Inflammatory macrophage treated with lipopolysaccharide for 4 hours (primary cell): ENCODE measurements at places on chromosomes 2 and 18.

- DNase-seq = no peak
These were observed 453.0 kb downstream of the GALR1 start for GRCh38 chr18:77702686-77703085.

DNA sequence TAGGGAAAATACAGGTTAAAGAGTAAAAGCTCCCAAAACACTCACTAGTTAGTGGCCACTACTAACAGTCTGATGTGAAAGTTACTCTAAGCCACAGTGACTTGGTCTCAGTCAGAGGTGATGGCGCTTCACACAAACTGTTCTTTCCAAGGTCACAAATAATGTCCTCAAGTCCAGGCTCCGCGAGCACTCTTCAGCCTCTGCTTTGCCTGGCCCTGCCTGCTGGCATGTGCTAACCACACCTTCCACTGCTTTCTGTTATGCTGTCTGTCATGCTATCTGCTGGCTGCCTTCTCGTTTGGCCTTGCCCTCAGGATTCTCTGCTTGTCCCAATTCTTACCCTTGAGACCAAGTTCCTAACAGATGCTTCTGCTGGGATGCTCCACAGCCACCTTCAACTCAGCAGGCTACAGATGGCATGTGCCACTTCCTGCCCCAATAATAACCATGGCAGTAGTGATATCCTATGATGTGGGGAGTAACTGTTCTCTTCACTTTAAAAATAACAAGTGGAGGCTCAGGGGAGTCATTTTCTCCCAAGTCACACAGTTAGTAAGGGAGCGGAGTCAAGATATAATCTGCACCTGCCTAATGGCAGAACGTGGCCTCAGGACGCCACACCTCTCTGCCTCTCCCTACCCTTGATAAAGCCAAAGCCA lies 75.7 kb downstream of the ZAP70 start:
- no peak for DNase-seq

GRCh38 chr2:39476524-39476923 lies 39.4 kb upstream of the MAP4K3 start:
- DNase-seq = peak; percentile 87

GRCh38 chr2:149098701-149099100 lies 60.2 kb downstream of the LYPD6B start:
- DNase-seq = no peak

- DNase-seq = no peak
These were observed 264.6 kb upstream of the CYP26B1 start for GRCh38 chr2:72412214-72412613.

GRCh38 chr2:206045251-206045650 lies 40.7 kb downstream of the INO80D start:
- DNase-seq = no peak

GRCh38 chr18:8413189-8413588 lies 196.0 kb upstream of the RAB12 start:
- DNase-seq = no peak

- DNase-seq = no peak
These were observed 809.8 kb upstream of the SOX11 start for GRCh38 chr2:4882421-4882820.

GRCh38 chr2:239824866-239825704 lies 200.1 kb downstream of the NDUFA10 start:
- no peak for DNase-seq

GRCh38 chr2:204124140-204124750 lies 187.7 kb downstream of the ICOS start:
- DNase-seq = no peak

GRCh38 chr2:241788135-241788534 lies 11.5 kb downstream of the GAL3ST2 start:
- DNase-seq = no peak

- no peak for DNase-seq
These were observed 1635.9 kb upstream of the LRRTM1 start for GRCh38 chr2:81940266-81940955.

GRCh38 chr2:238170386-238171071 lies 11.8 kb downstream of the ERFE start:
- no peak for DNase-seq

GRCh38 chr18:23422751-23423418 lies 30.2 kb upstream of the RIOK3 start:
- DNase-seq = peak; percentile 95

- DNase-seq = no peak
These were observed 64.8 kb downstream of the REV1 start for GRCh38 chr2:99425022-99425421.

DNA sequence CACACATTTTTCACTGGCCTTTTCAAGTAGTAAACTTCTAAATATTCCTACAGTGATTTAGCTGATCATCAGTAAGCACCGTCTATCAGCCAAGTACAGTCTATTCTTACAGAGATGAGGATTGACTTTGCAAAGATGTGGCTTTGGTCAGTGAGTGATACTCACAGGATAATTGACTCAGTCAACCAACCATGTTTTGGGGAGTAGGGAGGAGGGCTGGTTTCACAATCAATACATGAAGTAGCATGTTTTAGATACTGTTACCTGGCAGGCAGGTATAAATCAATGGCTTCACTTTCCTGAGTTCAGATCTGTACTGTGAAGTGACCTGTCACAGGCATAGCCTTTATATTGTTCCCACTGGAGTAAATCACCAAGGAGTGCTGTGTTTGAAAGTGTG lies 27.2 kb downstream of the OSBPL6 start:
- DNase-seq = no peak

GRCh38 chr2:96485751-96486651 lies 19.2 kb downstream of the NEURL3 start:
- peak; percentile 99 for DNase-seq

DNA sequence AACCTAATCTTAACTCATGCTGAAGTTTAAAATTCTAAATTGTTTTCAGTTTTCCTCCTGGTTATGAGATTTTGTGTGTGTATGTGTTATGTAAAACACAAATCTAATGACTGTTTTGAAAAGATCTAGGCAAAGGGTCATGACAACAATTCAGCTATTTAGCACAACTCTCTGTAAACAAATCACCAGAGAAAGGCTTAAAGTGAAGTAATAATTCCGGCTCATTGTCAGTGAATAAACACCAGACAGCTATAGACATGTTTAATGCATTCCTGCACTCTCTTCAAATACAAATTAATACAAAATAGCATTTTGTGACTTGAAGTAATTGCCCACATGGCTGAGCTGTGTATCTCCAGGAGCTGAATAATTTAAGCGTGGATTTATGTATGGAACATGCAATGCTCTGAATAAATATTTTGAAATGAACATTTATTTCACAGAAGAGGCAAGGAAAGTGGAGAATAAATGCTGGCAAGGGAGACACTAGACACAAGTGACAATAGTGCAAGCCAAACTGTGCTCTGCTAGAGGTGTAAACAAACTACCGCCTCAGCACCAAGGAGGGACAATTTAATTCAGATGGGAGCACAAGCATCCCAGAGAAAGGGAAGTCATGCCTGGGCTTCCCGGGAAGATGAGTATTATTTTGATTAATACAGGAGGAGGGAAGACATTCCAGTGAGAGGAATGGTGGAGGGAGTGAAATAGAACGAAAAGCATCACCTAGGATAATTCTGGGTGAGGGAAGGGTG lies 133.6 kb upstream of the XPO1 start:
- no peak for DNase-seq

GRCh38 chr2:74948779-74949178 lies 9.7 kb upstream of the POLE4 start:
- no peak for DNase-seq

GRCh38 chr2:217204358-217204757 lies 344.5 kb upstream of the TNP1 start:
- no peak for DNase-seq

- peak; percentile 92 for DNase-seq
These were observed 108.7 kb upstream of the ATL2 start for GRCh38 chr2:38485734-38486133.

DNA sequence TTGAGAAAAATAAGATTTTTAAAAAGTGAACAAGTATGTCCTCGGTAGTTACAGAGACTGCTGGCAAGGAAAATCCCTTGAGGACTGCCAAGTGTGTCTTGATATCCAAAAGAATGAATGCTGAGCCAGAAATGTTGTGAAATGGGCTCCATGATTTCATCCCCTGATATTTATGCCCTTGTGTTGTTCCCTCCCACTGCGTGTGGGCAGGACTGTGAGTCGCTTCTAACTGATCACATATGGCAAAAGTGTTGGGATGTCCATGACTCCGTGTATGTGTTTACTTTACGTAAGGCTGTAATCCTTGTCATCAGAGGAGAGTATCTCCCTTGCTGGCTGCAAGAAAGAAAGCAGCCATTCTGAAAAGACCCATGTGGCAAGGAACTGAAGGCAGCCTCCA lies 285.1 kb downstream of the SS18 start:
- peak; percentile 4 for DNase-seq

DNA sequence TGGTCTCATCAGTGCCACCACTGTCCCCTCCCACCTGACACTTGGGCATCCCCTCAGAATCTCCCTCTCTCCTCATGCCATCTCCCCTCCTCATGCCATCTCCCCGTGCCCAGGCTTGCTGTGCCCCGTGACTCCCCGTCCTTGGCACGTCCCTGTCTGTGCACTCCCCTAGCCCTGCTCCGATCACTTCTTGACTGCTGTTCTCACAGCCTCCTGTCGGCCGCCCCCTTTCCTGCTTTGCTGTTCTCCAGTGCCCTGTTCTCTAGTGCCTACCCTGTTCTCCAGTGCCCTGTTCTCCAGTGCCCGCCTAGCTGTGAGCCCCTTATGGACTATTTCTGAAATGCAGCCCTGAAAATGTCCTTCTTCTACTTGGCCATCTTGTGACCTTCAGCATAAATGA lies 253.8 kb downstream of the ALPK2 start:
- no peak for DNase-seq

DNA sequence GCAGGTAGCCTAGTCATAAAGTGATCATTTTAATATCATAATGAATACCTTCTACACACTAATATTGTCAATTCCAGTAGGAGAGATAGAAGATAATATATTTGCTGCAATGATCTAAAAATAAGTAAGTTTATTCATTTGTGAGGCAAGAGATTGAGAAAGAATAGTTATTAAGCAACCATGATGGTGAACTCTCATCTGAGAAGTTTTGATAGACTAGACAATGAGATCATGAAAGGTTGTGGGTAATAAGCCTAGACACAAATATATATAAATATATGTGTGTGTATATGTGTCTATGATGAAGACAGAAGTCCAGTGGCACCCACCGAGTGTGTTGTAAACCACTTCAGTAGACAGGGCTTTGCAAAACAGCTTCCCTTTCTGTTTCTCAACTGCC lies 181.0 kb upstream of the CHST9 start:
- DNase-seq = no peak

GRCh38 chr2:69641887-69642708 lies 1.4 kb downstream of the AAK1 start:
- DNase-seq = no peak

GRCh38 chr2:10046931-10047330 lies 3.6 kb downstream of the KLF11 start:
- DNase-seq = no peak

DNA sequence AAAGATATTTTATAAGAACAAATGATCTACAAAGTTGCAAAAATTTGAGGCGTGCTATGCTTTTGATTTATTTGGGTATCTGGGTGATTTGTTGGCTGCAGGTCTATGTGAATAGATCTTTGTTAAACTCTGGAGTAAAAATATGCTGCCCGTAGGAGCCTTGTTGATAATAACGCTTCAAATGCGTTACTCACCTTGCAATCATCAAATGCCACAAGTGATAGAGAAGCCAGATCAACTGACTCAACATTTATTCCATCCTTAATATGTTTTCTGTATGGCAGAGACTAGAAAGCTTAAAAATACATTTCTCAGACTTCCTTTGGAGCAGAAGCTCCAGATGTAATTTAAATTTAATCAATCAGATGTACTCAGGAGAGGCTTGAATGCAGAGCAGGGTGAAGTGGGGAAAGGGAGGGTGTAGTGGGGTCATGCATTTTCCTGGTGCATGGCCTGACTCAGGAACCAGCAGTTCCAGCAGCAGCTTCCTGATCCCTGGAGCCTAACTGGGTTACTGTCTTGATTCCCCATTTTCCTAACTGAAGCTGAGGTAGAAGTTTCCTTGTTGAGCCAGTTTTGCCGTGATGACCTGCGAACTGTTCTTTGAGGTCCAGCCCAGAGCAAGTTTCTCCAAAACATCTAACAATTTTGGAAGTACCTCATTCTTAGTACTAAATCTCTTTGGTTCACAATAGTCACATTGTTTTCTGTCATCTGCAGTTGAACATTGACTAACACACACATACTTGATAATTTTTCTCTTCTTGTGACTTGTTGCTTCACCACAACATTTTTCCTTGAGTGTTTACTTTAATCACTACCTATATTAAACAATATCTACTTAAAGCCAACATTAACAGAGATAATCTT lies 284.7 kb upstream of the CWC22 start:
- DNase-seq = no peak

DNA sequence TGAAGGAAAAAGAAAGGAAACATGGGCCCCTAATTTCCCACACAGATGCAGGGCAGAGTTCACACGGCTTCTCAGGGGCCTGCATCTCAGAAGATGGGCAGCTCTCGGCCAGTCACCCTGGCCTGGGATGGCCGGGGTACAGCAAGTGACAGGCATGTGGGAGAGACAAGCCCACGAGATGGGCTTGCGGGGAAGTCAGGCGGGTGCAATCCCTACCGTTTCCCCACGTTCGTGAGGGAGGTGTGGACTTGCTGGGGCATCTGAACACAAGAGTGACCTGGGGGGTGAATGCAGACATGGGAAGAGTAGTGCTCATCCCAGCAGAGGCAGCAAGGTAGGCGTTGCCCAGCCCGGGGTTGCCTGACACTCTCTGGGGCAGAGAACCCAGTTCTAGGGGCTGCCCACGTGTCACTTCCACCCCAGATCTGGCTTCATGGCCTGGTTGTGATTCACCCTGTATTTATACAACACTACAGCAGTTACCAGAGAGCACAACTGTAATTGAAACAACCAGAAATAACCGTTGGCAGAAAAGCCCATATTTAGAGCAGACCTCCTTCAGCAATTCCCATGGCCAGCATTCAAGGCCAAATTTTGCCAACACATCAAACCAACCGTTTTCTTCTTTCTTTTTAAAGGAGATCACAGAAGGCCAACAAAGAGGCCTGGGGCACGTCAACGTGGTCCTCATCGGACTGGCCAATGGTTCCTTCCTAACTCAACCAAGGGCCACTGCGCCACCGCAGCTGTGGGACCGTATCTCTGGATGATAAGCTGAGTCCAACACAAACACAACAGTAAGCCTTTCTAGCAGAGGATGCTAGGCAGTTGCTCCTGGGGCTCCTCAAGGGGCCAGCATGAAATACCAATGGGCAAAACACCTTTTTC lies 58.4 kb downstream of the PARD6G start:
- DNase-seq = no peak

GRCh38 chr2:117646099-117646498 lies 168.4 kb upstream of the DDX18 start:
- DNase-seq = no peak

DNA sequence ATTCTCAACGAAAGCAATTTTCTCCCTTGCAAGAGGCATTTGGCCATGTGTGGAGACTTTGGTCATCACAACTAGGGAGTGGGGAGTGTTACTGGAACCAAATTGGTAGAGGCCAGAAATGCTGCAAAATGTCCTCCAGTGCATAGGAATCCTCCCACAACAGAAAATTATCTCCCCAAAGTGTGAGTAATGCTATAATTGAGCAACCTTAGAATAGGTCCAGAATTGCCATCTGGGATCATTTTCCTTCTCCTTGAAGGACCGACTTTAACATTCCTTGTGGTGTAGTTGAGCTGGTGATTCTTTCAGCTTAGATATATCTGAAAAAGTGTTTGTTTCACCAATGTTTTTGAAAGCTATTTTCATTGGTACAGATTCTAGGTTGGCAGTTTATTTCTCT lies 111.2 kb upstream of the SMIM21 start:
- no peak for DNase-seq
